Kidney glomerular epithelial cell (primary cell): ENCODE measurements at places on chromosomes 7 and 10.
A peak's percentile ranks its signal among the peaks of the same experiment; 100 is the strongest.

GRCh38 chr7:152747224-152747623 is 12.3 kb upstream of the ACTR3B start:
- DNase-seq: no peak

DNA sequence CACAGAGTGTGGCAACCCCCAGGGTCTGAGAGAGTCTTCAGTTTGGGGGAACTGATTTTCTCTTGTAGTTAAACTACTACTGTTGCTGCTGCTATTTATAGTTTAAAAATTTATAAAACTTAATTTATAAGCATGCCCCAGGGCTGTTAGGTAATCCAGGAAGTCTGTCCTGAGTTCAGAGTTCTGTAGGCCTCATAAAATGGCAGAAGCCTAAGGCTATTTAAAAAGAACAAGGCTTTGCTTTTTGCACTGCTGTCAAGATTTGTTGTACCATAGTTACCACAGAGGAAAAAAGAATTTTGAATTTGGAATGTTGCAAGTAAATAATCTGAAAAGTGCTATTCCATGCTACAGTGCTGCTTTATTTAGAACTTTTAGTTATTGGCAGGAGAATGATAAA is 66.1 kb downstream of the AGK start:
- DNase-seq: no peak

- peak; percentile 50 for DNase-seq
These were observed 1.5 kb downstream of the LZTS2 start for GRCh38 chr10:101000915-101001658.

DNA sequence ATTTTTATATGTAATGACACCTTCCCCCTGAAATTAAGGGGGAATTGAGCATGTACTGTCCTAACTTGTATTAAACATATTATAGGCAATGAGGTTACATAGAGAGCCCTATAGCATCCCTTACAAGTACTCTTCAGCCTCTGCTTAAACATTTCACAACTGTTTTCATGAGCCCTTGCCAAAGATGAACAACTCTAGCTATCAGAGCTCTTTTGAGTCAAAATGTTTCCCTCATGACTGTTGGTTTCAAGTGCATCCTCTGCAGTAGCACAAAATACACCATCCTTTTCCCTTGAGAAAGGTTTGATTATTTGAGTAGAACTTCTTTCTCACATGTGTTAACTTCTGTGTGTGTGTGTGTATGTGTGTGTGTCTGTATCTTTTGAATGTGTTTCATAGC is 1157.6 kb upstream of the CELF2 start:
- no peak for DNase-seq

DNA sequence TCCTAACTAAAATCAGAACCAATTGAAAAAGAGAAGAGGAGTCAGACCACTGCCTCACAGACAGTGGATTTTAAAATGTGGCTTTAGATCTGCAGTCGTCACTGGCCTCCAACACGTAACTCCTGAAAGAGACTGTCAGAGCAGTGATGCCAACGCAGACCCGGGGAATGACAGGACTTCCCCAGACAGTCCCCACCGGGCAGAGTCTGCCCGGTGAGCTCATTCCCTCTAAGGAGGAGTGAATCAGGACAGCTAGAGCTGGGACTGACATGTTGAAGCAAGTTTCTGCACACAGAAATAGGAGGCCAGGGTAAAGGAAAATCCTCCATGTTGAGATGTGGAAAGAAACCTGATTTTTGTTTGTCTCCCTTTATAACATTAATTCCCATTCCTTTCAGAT is 105.0 kb downstream of the TES start:
- peak; percentile 58 for DNase-seq

GRCh38 chr7:87874066-87874465 is 2.1 kb downstream of the SLC25A40 start:
- no peak for DNase-seq

- DNase-seq: no peak
These were observed 45.4 kb downstream of the ASB13 start for GRCh38 chr10:5620966-5621365.

- DNase-seq: no peak
These were observed 44.4 kb downstream of the LRRC4 start for GRCh38 chr7:127986581-127987521.

DNA sequence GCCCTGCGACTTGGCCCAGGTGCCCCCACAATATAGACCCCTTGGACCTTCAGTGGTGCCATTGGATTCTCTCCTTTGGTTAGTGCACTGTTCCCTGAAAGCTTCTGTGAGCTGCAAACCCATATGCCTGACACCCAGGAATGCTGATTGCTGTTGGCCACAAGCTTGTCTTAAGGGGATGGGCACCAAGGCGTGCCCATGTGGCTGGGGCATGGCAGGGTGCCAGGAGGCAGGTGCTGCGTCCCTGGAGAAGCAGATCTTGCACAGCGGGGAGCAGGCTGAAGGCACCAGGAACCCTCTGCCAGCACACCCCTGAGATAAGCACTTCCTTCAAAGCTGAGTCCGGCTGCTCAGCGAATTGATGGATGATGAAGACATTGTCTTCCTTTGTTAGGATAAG is 411.8 kb downstream of the SDK1 start:
- no peak for DNase-seq

DNA sequence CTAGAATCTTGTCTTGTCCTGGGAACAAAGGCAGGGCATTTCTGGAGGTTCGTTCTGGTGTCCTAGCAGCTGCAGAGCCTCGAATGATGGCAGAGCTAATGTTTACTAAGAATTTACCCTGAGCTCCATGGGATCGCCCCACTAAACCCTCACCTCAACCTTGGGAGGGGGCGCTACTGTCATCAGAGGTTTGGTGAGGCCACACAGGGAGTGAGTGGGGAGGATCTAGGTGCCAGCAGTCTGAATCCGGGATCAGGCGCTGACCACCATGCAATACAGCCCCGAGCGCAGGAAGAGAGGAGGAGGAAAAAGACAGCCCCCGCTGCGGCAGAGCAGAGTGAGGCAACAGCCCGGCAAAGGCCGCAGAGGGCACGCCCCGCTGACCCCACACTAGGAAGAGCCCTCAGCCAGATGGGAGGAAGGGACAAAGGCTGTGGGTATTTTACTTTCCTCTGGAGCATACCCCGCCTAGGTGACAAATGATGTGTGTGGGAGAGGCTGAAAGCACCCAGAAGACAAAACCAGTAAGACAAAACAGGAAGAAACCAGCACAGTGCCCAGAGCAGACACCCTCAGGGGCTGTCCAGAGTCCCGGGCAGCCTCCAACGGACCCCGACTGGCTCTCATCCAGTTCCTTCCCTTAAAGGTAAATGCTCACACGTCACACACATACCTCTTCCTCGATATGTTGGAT is 103.5 kb downstream of the FAM53B start:
- DNase-seq: no peak
